ENCODE measurements at places on chromosomes 13 and 19.

- DNase-seq = no peak
Measured at GRCh38 chr13:43305416-43305815, 282.0 kb downstream of the DNAJC15 start.

GRCh38 chr13:26880735-26881134, 120.1 kb upstream of the GPR12 start:
- no peak for DNase-seq

GRCh38 chr19:45772130-45772840, 3.2 kb upstream of the SIX5 start:
- DNase-seq = no peak

GRCh38 chr13:93446238-93446637, 219.6 kb downstream of the GPC6 start:
- DNase-seq = no peak

DNA sequence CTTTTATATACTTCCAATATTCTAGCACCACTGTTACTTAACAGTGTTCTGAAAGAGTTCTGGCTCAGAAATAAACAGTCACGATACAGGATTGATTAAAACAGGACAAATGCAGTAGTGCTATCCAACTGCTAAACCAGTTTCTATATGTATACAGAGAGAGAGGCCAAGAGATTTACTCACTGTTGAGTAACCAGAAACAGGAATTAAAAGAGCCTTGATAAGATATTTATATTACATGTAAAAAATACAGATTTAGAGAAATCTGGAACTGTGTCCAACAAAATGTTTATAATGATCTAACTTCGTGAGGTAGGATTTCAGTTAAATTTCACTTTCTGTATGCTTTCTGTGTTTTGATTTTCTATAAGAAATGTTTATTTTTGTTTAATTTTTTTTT, 116.6 kb downstream of the CDK8 start:
- no peak for DNase-seq

- DNase-seq = peak; percentile 92
Measured at GRCh38 chr19:18683109-18683957, at the start of gene CRTC1. TSS of gene CRTC1 (plus strand) at chr19:18683680. CDS start at chr19:18683703, 23 bp downstream.

- DNase-seq = no peak
Measured at GRCh38 chr13:71517004-71517403, 350.0 kb downstream of the DACH1 start.

DNA sequence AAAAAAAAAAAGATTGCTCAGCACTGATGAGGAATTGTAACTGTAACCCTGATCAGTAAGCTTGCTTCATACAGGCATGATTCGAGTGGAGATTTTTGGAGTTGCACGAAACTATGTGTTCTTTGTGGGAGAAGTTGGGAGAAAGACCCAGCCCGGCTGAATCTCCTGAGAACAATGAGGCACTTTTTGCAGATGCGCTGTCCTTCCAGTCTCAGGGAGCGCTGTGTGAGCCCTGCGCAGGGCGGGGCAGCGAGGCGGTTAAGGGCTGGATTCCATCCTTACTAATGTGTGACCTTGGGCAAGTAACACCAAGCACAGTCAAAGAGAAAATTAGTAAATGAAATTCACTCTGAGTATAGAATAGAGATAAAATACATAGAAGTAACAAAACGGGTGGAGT, 76.9 kb downstream of the SIPA1L3 start:
- no peak for DNase-seq

GRCh38 chr19:18262144-18262543, 12.1 kb downstream of the IQCN start:
- DNase-seq = no peak

- no peak for DNase-seq
Measured at GRCh38 chr19:30679153-30679702, 307.0 kb downstream of the ZNF536 start.

DNA sequence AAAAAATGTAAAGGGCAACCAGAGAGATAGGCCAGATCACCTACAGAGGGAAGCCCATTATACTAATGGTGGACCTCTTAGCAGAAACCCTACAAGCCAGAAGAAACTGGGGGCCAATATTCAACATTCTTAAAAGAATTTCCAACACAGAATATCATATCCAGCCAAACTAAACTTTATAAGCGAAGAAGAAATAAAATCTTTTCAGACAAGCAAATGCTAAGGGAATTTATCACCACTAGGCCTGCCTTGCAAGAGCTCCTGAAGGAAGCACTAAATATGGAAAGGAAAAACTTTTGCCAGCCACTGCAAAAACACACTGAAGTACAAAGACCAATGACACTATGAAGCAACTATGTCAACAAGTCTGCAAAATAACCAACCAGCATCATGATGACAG, 28.4 kb downstream of the VSTM2B start:
- no peak for DNase-seq

DNA sequence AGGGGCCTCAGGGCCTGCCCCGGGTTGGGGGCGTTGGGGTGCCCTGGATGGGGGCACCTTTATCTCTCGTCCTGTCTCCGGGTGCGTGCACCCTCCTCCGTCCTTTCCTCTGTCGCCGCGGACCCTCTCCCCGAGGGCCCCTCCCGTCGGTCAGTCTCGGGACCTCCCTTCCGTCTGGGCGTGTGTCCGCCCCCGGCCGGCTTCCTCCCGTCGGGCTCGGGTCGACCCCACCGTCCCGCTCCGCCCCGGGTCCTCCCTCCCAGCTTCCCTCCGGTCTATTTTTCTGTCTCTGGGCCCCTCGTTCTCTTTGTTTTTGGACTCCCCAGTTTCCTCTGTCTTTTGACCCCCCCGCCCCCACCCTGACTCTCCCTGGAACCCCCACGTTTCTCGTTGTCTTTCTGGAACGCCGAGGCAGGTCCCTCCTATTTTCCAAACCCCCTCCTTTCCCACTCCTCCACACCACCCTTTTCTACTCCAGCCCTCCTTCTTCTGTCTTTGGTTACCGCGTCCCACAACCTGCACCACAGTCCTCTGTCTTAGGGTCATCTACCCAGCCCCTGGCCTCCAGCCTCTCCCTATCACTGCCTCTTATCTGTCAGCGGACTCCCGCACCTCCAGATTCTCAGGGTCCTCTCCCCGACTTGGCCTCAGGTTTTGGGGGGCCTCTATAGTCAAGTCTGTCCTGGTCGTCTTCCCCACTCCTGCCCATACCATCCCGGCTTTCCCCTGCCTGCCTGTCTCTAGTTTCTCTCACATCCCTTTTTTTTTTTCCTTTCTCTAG, 757 bp downstream of the EGLN2 start:
- DNase-seq = no peak

DNA sequence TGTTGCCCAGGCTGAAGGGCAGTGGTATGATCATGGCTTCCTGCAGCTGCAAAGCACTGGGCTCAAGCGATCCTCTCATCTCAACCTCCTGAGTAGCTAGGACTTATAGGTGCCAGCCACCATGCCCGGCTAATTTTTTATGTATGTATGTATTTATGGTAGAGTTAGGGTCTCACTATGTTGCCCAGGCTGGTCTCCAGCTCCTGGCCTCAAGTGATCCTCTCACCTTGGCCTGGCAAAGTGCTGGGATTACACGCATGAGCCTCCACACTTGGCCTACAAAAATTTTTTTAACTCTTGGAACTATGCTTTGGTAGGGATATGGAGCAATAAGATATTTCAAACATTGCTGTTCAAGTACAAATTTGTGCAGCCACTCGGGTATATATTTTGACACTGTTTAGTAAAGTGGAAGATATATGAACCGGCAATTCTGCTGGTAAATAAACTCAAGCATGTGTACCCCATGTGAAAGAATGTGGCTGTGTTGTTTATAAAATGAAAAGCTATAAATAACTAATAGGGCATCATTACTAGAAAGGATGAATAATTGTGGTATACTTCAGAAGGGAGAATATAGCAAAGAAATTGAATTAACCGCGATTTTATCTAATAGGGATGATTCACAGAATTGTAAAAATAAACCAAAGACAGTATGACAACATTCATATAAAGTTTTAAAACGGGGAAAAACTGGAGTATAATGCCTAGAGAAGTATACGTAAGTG, 1.1 kb downstream of the ZNF566 start:
- DNase-seq = no peak

- DNase-seq = no peak
Measured at GRCh38 chr19:2129486-2129885, 21.9 kb downstream of the AP3D1 start.

DNA sequence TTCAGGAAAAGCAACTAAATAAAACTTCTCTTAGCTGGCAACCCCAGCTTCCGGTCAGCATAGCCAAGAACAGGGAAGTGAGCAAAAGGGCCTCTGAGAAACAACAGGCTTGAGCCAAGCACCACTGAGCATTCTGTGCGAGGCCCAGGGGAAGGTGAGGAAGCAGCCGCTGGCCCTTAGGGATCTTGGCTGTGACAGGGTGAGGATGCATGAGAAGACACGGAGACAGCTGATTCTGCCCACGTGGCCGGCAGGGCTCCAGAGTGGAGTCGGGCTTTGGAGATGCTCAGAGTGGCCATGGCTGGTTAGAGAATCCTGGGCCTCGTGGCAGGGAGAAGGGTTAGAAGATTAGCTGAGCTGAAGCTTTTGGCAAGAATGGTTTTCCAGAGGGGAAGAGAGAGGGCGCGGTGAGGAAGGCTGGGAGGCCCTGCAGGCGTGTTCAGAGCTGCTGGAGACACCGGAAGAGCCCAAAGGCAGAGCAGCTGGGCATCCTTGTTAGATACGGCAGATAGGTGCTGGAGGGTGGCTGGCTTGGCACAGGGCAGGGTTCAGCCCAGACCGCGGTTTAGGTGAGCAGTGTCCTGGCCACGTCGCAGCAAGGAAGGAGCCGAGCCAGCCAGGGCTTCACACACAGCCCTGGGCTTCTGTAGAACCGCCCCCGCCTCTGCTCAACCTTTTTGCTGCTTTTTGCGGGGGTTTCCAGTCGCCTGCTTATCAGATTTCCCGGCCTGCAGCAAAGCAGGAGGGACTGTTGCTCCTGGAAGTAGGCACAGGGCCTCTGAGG, 17.3 kb downstream of the UPF1 start:
- no peak for DNase-seq

DNA sequence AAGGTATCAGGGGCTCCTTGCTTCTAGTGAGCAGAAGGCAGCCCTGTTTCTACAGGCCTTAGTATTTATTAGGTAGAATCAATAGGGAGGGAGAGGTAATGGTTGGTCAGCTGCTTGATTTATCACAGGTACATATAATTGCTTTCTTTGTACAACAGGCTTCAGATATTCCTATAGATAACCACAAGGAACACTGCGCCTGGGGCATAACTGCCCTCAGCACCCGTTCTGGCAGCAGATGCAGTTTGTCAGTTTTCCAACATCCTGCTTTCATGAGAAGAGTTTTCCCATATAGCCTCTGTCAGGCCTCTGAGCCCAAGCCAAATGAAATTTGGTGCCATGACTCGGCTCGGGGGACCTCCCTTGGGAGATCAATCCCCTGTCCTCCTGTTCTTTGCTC, 12.4 kb upstream of the ZNF486 start:
- no peak for DNase-seq

DNA sequence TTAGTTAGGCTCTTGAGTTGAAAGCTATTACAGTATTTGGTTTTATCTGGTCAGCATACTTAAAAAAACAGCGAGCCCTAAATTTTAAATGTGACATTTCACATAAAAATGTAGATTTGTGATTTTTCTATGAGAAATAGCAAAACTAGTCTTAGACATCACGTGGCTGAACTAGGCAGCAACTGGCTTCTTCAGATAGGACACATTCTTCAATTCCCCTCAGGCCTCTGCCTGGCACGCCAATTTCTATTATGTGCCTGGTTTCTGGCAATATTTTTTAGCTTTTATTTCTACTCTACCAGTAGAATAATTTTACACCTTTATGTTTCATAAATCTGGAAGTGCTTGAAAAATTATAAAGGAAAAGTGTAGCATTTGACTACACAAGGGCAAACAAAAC, 433.7 kb downstream of the DIAPH3 start:
- no peak for DNase-seq

GRCh38 chr19:21604351-21604926, 99.0 kb downstream of the ZNF429 start:
- no peak for DNase-seq

- no peak for DNase-seq
Measured at GRCh38 chr13:25803641-25804040, 248.2 kb downstream of the SHISA2 start.

DNA sequence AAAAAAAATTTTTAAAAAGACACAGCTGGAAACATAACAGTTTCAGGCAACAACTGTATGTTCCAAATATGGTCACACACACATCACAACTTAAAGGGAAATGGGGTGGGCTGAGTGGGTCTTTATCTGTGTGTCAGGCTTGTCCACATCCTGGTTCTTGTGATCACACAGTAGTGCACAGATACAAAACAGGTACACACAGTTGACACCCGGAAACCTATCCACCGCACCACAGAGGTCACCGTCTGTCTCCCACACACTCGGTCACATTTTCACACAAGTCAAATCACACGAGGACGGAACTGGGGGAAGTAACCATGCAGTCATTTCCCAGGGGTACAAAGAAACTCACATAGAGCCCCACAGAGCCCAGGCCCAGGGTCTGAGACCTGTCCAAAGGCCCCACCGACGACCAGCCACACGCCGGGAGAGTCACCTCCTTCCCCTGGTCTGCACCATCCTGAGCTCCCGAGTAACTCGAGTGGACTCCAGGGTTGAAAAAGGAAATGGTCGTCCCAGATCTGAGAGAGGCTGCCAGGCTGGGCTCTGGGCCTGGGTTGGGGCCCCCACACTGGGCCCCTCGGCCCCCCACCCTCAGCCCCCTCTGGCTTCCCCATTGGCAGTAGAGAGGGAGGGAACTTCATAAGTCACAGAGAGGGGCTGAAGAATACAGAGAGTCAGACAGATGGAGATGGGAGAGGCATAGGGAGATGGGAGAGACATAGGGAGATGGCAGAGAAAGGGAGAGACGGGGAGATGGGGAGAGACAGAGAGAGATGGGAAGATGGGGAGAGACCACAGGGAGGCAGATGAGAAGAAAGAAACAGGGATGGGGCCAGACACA, 1.3 kb upstream of the PPAN start:
- no peak for DNase-seq

GRCh38 chr13:96454466-96454865, 364.6 kb downstream of the HS6ST3 start:
- DNase-seq = no peak

GRCh38 chr13:78784014-78784750, 125.2 kb upstream of the OBI1 start:
- no peak for DNase-seq

DNA sequence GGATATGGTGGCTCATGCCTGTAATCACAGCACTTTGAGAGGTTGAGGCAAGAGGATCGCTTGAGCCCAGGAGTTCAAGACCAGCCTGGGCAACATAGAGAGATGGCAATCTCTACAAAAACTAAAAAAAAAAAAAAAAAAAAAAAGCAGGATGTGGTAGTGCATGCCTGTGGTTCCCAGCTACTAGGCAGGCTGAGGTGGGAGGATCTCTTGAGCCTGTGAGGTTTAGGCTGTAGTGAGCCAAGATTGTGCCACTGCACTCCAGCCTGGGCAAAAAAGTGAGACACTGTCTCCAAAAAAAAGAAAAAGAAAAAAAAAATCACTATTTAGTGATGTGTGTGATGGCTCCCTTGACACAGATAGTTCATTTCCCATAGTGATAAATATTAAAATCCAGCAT, 365.0 kb upstream of the NBEA start:
- DNase-seq = no peak

DNA sequence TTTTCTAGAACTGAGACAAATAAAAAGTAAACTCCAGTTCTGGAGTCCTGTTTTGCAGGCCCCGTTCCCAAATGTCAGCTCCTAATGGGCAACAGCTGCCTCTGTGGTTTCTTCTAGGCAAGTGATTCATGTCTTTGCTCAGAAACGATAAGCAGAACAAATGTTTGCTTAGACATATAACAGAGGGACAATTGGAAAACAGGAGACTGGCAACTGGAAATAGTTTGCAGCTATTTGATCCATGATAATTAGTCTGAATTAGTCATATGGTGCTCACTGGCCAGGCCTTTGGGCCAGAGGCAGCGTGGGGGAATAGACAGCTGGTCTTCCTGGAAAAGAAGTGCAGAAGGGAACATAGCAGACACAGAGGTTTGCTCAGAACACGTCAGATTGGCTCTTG, 29.2 kb upstream of the TSHZ3 start:
- DNase-seq = no peak
